ENCODE measurements at places on chromosomes 7 and 10.

DNA sequence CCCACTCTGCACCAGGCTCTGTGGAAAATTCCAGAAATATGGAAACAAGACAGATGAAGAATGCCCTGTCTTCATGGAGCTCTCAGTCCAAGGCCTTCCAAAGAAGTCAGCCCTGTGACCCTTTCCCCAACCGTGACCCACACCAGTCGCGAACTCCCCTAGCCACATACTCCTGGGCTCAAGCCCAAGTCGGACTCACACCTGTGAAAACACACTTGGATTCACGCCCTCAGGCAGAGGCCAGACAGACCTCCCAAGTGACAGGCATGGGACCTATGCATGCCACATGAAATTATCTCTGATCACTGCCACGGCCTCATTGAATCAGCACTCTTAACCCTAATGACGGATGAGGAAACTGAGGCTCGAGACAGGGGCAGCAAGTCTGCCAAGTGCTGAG lies 42.5 kb downstream of the ZCCHC24 start:
- no peaks in the 10 kb centered on the region for H3K27me3 ChIP-seq
- no peak overlapping the region for H3K4me3 ChIP-seq
- peaks cover 14% of the 10 kb centered on the region for H3K4me1 ChIP-seq
- peak overlapping the region; percentile 86 for H3K27ac ChIP-seq

- no peak overlapping the region for H3K4me3 ChIP-seq
- H3K4me1 ChIP-seq: peaks cover 11% of the 10 kb centered on the region
- H3K27ac ChIP-seq: no peak overlapping the region
- no peaks in the 10 kb centered on the region for H3K36me3 ChIP-seq
- DNase-seq: no peak
- H3K27me3 ChIP-seq: no peaks in the 10 kb centered on the region
These were observed 23.0 kb upstream of the TRIL start for GRCh38 chr7:28981161-28981465.

- no peak overlapping the region for H3K4me3 ChIP-seq
- H3K36me3 ChIP-seq: no peaks in the 10 kb centered on the region
These were observed 165.9 kb upstream of the PLXNA4 start for GRCh38 chr7:132742189-132742612.

- H3K27me3 ChIP-seq: no peaks in the 10 kb centered on the region
- no peak overlapping the region for H3K4me3 ChIP-seq
- H3K27ac ChIP-seq: no peak overlapping the region
- no peaks in the 10 kb centered on the region for H3K4me1 ChIP-seq
- H3K36me3 ChIP-seq: no peaks in the 10 kb centered on the region
These were observed 57.7 kb upstream of the EGR2 start for GRCh38 chr10:62873866-62874265.

DNA sequence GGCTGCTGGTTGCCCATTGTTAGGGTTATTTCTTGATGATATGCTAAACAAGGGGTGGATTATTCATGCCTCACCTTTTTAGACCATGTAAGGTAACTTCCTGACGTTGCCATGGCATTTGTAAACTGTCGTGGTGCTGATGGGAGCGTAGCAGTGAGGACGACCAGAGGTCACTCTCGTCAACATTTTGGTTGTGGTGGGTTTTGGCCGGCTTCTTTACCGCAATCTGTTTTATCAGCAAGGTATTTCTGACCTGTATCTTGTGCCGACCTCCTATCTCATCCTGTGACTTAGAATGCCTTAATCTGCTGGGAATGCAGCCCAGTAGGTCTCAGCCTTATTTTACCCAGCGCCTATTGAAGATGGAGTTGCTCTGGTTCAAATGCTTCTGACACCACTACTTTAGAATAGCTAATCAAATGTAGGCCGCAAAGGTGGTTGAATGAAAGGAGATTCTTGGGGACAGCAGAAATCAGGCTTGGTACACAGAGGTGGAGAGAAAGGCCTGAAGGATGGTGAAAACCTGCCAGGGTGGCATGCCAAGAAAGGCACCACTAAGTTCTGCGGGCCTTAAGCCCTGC lies 17.9 kb upstream of the SMO start:
- peaks cover 7% of the 10 kb centered on the region for H3K4me1 ChIP-seq
- DNase-seq: peak; percentile 80
- H3K27me3 ChIP-seq: peaks cover 4% of the 10 kb centered on the region
- no peak overlapping the region for H3K4me3 ChIP-seq
- no peaks in the 10 kb centered on the region for H3K36me3 ChIP-seq

DNA sequence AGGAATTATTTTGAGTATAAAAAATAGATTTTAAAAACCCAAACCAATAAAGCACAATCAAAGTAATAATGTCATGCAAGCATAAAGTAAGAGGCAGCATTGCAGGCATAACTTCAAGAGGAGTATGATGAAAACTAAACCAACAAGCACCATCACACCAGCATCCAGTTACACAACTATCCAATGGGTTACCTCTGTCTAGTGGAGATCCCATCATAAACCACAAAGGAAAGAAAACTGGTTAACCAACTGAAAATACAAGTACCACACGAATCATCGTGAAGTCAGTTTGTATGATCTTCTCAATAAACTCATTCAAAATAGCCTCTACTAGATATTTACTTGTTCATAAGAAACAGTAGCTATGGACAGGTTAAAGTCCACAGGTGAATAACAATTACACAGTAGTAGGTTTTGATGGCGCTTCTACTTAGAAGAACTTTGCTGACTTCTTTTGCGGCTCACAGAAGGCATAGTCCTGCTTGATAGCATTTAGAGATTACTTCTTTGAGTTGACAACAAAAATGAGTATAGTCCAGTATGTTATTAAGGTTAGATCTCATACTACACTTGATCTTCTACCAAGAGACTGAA lies 116.6 kb downstream of the MICU1 start:
- no peak overlapping the region for H3K4me3 ChIP-seq
- peaks cover 5% of the 10 kb centered on the region for H3K36me3 ChIP-seq
- H3K4me1 ChIP-seq: no peaks in the 10 kb centered on the region
- H3K27ac ChIP-seq: no peak overlapping the region

- H3K4me1 ChIP-seq: no peaks in the 10 kb centered on the region
- no peaks in the 10 kb centered on the region for H3K36me3 ChIP-seq
- H3K4me3 ChIP-seq: no peak overlapping the region
- peaks cover 10% of the 10 kb centered on the region for H3K27me3 ChIP-seq
- no peak overlapping the region for H3K27ac ChIP-seq
- no peak for DNase-seq
These were observed 43.2 kb downstream of the RBAK start for GRCh38 chr7:5088906-5089305.

GRCh38 chr10:131851346-131851745 lies 49.5 kb upstream of the PPP2R2D start:
- H3K27me3 ChIP-seq: no peaks in the 10 kb centered on the region
- H3K4me3 ChIP-seq: no peak overlapping the region
- no peaks in the 10 kb centered on the region for H3K4me1 ChIP-seq
- no peak for DNase-seq
- no peak overlapping the region for H3K27ac ChIP-seq

GRCh38 chr10:98028168-98028770 lies 2.2 kb downstream of the CRTAC1 start:
- H3K4me1 ChIP-seq: peaks cover 5% of the 10 kb centered on the region
- DNase-seq: peak; percentile 94
- no peaks in the 10 kb centered on the region for H3K36me3 ChIP-seq
- no peak overlapping the region for H3K27ac ChIP-seq
- peaks cover 65% of the 10 kb centered on the region for H3K27me3 ChIP-seq
- no peak overlapping the region for H3K4me3 ChIP-seq

DNA sequence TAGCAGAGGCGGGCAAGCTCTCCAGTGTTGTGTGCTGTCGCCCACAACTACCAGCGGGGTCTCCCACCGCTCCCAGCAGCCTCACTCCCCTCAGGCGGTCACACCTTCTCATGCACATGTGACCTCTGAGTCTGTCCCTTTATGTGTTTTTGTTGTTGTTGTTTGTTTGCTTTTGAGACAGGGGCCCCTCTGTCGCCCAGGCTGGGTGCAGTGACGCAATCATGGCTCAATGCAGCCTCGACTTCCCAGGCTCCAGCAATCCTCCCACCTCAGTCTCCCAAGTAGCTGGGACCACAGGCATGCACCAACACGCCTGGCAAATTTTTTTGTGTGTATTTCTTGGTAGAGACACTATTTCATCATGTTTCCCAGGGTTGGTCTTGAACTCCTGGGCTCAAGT lies 1.5 kb downstream of the CPSF4 start:
- H3K27me3 ChIP-seq: no peaks in the 10 kb centered on the region
- H3K36me3 ChIP-seq: peaks cover 40% of the 10 kb centered on the region
- H3K27ac ChIP-seq: no peak overlapping the region
- peaks cover 2% of the 10 kb centered on the region for H3K4me1 ChIP-seq
- H3K4me3 ChIP-seq: peak overlapping the region; percentile 92

- H3K4me3 ChIP-seq: no peak overlapping the region
- H3K4me1 ChIP-seq: no peaks in the 10 kb centered on the region
- H3K27ac ChIP-seq: no peak overlapping the region
- no peak for DNase-seq
- H3K27me3 ChIP-seq: no peaks in the 10 kb centered on the region
These were observed 31.7 kb downstream of the ECHDC3 start for GRCh38 chr10:11773761-11774441.

- no peaks in the 10 kb centered on the region for H3K27me3 ChIP-seq
- H3K4me3 ChIP-seq: no peak overlapping the region
- no peak for DNase-seq
- H3K27ac ChIP-seq: no peak overlapping the region
These were observed 344.3 kb downstream of the AUTS2 start for GRCh38 chr7:69942573-69942972.

GRCh38 chr7:157862731-157863130 lies 525.9 kb downstream of the DNAJB6 start:
- H3K27me3 ChIP-seq: no peaks in the 10 kb centered on the region
- H3K4me3 ChIP-seq: no peak overlapping the region
- DNase-seq: no peak
- no peak overlapping the region for H3K27ac ChIP-seq

GRCh38 chr7:83366629-83367028 lies 203.9 kb upstream of the PCLO start:
- H3K27me3 ChIP-seq: no peaks in the 10 kb centered on the region
- H3K36me3 ChIP-seq: peaks cover 17% of the 10 kb centered on the region
- no peaks in the 10 kb centered on the region for H3K4me1 ChIP-seq
- no peak overlapping the region for H3K4me3 ChIP-seq

DNA sequence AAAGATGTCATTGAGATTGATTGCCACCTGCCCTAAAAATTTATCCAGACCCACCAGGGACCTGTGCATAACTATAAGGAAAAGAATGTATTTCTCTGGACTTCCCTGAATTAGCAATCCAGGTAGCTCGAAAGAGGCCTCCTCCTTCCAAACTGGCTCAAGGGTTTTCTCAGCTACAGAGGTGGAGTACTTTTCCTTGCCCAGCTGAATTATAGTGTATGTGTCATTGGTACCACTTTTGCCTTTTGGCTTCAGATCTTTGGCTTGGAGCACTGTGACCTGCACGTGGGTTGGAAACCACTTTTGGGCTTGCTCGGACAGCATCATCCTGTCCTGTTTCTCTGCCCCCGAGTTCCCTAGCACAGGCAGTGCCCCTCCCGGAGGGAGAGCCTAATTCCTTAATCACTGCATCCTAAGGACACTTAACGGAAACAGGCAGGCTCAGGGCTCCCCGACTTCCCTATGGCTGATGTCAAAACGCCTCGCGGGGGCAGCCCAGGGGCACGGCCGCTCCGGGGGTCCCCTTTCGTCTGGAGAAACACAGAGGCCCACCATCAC lies 825 bp downstream of the RAB11FIP2 start:
- H3K27ac ChIP-seq: peak overlapping the region; percentile 86
- H3K4me1 ChIP-seq: peaks cover 9% of the 10 kb centered on the region
- H3K4me3 ChIP-seq: peak overlapping the region; percentile 87
- no peaks in the 10 kb centered on the region for H3K36me3 ChIP-seq
- H3K27me3 ChIP-seq: no peaks in the 10 kb centered on the region

- H3K27me3 ChIP-seq: peaks cover 15% of the 10 kb centered on the region
- H3K36me3 ChIP-seq: peaks cover 26% of the 10 kb centered on the region
- peak overlapping the region; percentile 97 for H3K4me3 ChIP-seq
- no peak overlapping the region for H3K27ac ChIP-seq
- H3K4me1 ChIP-seq: peaks cover 5% of the 10 kb centered on the region
These were observed 1.9 kb downstream of the HIPK2 start for GRCh38 chr7:139775829-139776266.

DNA sequence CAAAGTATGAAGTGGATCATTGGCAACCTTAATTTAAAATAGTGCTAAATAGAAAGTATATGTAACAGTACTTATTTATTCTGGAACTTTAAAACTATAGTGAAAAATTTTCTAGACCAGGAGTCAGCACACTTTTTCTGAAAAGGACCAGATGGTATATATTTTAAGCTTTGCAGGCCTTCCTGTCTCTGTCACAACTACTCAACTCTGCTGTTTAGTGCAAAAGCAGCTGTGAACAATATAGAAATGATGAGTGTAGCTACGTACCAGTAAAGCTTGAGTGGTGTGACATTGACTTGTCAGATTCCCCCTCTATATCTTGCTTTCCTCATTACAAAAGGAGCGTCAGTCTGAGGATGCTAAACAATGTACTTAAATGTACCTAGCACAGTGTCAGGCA lies 88.1 kb upstream of the IGFBP3 start:
- no peaks in the 10 kb centered on the region for H3K36me3 ChIP-seq
- no peak overlapping the region for H3K4me3 ChIP-seq
- no peaks in the 10 kb centered on the region for H3K27me3 ChIP-seq
- no peak overlapping the region for H3K27ac ChIP-seq
- peaks cover 8% of the 10 kb centered on the region for H3K4me1 ChIP-seq

Data from endodermal cell (in vitro differentiated cells).